HepG2 (cell line): ENCODE measurements at places on chromosomes 11 and 22. TPM values are rescaled to one million over a fixed set of nuclear protein-coding genes. Genes with fewer than 3 reads are reported as not detected.

DNA sequence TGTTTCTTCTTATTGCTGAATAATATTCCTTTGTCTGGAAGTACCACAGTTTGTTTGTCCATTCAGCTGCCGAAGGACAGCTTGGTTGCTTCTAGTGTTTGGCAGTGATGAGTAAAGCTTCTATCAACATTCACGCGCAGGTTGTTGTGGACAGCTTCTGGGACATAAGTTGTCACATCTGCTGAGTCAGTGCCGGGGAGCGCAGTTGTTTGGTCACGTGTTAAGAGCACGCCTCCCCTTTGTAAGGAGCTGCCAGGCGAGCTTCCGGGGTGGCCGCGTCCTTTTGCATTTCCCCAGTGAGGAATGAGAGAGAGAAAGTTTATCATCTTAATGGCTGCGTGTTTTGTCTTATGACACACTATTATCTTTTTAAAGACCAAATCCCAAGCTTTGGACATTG, 30.3 kb downstream of the SAMM50 start:
- H3K27ac ChIP-seq, result no peak overlapping the region
- no peak overlapping the region for H3K4me3 ChIP-seq

- H3K4me3 ChIP-seq, result no peak overlapping the region
- no peak for DNase-seq
- H3K27me3 ChIP-seq, result 0 out of 2 replicates have a peak, but pooled peaks cover 2% of the 10 kb centered on the region
- 0 out of 2 replicates have a peak, but pooled peaks cover 7% of the 10 kb centered on the region for H3K4me1 ChIP-seq
- peaks cover 21% of the 10 kb centered on the region; the same call in 2 of the 3 replicates for H3K36me3 ChIP-seq
Observed at GRCh38 chr11:118898400-118899295, 15.0 kb downstream of the CXCR5 start.

- H3K36me3 ChIP-seq, result no peaks in the 10 kb centered on the region
- no peaks in the 10 kb centered on the region for H3K27me3 ChIP-seq
- no peak overlapping the region for H3K27ac ChIP-seq
- H3K4me3 ChIP-seq, result no peak overlapping the region
Observed at GRCh38 chr11:111419641-111420327, 40.7 kb upstream of the POU2AF1 start.

DNA sequence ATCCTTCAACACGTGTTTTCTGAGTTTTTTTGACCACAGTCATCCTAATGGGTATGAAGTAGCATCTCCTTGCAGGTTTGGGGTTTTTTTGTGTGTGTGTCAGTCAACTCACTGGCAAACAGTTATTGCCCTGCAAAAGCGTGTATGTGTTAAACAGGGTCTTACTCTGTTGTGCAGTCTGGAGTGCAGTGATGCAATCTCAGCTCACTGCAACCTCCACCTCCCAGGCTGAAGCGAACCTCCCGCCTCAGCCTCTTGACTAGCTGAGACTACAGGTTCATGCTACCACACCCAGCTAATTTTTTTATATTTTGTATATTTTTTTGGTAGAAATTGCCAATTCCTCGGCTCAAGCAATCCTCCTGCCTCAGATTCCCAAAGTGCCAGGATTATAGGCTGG, 15.4 kb downstream of the CELSR1 start:
- peaks cover 16% of the 10 kb centered on the region for H3K4me1 ChIP-seq
- H3K27me3 ChIP-seq, result peaks cover 3% of the 10 kb centered on the region; the same call in 1 of the 2 replicates

DNA sequence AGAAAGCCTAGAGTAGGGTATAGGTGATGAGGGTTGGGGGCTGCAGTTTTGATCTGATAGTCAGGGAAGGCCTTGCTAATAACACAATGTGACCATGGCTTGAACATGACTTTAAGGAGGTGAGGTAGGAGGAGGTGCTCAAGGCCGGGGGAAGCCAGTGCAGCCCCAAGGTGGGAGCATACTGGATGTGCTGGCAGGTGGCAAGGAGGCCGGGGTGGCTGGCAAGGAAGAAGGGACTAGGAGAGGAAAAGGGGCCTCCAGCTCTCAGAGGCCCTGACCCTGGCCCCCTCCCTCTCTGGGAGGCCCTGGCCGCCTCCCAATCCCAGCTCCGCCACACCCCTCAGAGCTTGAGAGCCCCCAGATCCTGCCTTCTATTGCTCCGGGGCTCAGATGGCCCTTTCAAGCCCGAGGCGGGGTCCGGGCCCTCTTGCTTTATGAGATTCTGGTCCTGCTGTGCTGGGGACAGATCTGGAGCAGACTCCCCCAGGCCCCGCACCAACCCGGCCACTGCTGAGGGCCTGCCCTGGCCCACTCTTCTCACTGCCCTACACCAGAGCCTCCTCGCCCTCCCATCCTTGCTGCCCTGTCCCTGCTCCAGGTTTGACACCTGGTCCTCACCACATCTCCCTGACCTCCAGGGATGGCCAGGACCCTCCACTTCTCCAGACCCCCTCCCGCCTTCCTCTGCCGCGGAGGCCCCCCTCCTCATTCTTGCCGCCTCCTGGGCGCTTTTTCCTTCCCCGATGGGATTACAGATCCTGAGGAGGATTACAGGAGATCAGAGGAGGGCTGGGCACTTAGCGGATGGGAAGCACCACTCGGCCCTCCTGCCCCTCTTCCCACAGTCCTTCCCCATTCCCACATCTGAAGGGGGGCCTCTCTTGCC, 1.8 kb downstream of the PITPNM1 start:
- no peak for DNase-seq
- peaks cover 29% of the 10 kb centered on the region for H3K4me1 ChIP-seq
- no peaks in the 10 kb centered on the region for H3K36me3 ChIP-seq
- H3K4me3 ChIP-seq, result peak overlapping the region; percentile 91; the same call in 1 of the 2 replicates
- H3K27ac ChIP-seq, result no peak overlapping the region
- no peaks in the 10 kb centered on the region for H3K27me3 ChIP-seq

DNA sequence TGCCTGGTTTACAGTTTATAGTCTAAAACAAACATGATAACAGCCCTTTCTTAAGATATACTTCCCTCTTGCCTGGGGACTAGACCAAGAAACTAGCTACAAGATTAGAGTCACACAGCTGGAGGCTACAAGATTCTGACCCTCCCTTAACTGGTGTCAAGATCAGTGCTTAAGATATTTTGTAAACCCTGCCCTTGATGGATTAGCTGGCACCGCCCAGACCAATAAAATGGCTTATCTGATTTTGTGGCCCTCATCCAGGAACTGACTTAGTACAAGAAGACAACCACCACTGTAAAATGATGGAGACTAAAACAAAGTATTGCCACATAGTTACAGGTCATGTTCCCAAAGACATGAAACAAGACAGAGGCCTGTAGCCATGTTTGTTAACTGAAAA, 53.4 kb downstream of the FAM181B start:
- H3K36me3 ChIP-seq, result no peaks in the 10 kb centered on the region
- no peaks in the 10 kb centered on the region for H3K27me3 ChIP-seq
- no peak overlapping the region for H3K4me3 ChIP-seq
- H3K27ac ChIP-seq, result no peak overlapping the region
- no peak for DNase-seq
- H3K4me1 ChIP-seq, result no peaks in the 10 kb centered on the region

KBTBD4 gene
- total RNA-seq, result 12.8 and 16.3 TPM in 2 replicates

DNA sequence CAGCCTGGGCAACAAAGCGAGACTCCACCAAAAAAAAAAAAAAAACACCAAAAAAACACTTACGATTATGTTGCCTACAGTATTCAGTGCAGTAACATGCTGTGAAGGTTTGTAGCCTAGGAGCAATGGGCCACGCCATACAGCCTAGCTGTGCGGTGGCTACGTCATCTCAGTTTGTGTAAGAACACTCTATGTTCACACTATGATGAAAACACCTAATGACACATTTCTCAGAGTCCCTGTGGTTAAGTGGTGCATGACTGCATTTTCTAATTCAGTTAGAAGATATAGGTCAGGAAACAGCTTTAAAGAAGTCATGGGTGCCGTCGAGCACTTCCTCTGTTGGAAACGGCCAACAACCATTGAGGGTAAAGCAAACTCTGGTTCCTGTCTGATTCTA, 75.7 kb upstream of the ANO1 start:
- H3K27me3 ChIP-seq, result peaks cover 5% of the 10 kb centered on the region; the same call in 1 of the 3 replicates
- no peak overlapping the region for H3K4me3 ChIP-seq
- H3K27ac ChIP-seq, result no peak overlapping the region
- H3K4me1 ChIP-seq, result no peaks in the 10 kb centered on the region
- no peaks in the 10 kb centered on the region for H3K36me3 ChIP-seq
- no peak for DNase-seq

DNA sequence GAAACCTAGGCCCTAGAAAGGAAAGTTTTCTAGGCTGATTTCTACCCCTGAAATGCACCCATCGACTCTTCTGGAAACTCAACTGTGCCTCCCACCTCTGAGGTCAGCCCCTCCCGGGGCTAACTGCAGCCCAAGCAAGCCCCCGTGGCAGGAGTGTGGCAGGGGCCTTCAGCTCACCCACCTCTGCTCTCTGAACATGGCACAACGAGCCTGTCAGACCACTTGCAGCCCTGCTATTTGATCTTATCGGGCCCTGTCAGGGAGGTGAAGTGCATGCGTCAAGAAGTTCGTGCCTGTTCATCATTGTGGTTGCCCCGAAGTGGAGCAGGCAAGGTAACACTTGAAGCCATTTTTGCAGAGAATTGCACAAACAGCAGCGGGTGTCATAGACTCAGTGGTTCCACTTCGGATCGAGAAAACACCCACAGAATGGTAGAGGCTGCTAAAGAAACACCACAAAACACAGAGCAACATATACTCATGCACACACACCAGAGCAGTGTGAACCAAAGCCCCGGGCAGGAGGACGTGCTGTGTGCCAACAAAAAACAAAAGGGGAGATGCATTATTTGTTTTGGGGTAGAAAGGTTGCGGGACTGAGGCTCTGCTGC, 262.7 kb downstream of the ETS1 start:
- H3K36me3 ChIP-seq, result no peaks in the 10 kb centered on the region
- no peak for DNase-seq
- no peak overlapping the region for H3K4me3 ChIP-seq
- peaks cover 15% of the 10 kb centered on the region; the same call in 2 of the 3 replicates for H3K27me3 ChIP-seq
- H3K4me1 ChIP-seq, result no peaks in the 10 kb centered on the region
- H3K27ac ChIP-seq, result no peak overlapping the region

LSP1 gene
- 0.29 and 1.00 TPM in 2 replicates for total RNA-seq

C1QTNF6 gene
- 1.5 and 2.7 TPM in 2 replicates for total RNA-seq

GRCh38 chr11:66920978-66921784, 37.0 kb downstream of the PC start:
- H3K27me3 ChIP-seq, result no peaks in the 10 kb centered on the region
- H3K36me3 ChIP-seq, result no peaks in the 10 kb centered on the region
- H3K4me1 ChIP-seq, result 0 out of 2 replicates have a peak, but pooled peaks cover 7% of the 10 kb centered on the region

DNA sequence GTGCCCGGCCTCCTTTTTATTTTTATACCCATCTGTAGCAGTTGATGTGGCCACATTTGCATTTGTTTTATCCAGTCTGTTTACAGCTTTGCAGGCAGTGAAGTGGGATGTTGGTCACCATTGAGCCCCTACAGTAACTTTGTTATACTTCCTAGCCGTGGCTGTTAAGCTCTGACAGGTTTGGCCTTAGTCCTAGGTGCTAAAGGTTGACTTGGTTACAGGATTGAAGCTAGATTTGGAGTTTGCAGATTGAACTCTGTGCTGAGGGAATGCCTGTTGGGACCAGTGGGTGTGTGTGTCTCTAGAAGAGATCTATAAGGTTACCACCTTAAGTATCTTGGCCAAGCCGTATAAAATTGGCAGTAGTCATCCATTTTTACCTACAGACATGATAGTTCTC, 91.2 kb downstream of the PPP6R3 start:
- no peaks in the 10 kb centered on the region for H3K4me1 ChIP-seq
- no peaks in the 10 kb centered on the region for H3K27me3 ChIP-seq
- no peak for DNase-seq
- H3K27ac ChIP-seq, result no peak overlapping the region

DNA sequence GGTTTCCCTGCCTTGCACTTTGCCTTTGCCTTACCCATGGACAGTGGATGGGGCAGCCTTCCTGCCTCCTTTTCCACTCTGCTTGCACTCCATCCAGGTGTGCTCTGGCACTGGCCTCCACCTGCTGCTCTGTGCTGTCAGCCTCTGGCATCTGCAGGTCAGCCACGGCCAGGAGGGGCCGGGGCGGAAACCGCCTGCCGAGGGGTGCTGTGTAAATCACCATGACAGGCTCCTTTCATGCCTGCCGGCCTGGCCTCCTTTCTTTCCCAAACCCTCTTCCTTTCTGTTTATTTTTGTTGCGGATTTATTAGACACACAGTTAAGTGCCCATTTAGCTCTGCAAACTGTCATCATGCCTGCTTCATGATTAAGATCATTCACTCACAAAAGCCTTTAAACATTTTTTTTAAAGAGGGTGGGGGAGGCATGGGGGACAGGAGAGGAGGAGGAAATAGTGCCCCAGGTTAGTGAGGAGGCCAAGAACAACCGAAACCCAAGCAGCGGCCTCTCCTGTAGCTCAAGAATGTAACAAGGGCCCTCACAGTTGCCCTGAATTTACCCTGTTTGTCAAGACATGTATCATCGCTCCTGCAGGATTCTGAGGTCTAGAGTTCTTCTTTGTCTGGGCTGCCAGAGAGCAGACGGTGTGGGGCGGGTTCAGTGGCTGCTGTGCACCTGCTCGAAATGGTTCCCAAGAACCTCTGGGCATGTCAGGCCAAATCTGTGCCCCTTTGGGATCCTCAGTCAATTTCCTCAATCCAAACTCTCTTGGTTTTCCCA, 83.3 kb downstream of the BARX2 start:
- peaks cover 24% of the 10 kb centered on the region; the same call in 2 of the 3 replicates for H3K27me3 ChIP-seq
- no peak overlapping the region for H3K4me3 ChIP-seq
- no peak for DNase-seq
- H3K36me3 ChIP-seq, result no peaks in the 10 kb centered on the region
- H3K27ac ChIP-seq, result no peak overlapping the region
- peaks cover 20% of the 10 kb centered on the region for H3K4me1 ChIP-seq

PGA5 gene
- not detected in 2 replicates for total RNA-seq

DNA sequence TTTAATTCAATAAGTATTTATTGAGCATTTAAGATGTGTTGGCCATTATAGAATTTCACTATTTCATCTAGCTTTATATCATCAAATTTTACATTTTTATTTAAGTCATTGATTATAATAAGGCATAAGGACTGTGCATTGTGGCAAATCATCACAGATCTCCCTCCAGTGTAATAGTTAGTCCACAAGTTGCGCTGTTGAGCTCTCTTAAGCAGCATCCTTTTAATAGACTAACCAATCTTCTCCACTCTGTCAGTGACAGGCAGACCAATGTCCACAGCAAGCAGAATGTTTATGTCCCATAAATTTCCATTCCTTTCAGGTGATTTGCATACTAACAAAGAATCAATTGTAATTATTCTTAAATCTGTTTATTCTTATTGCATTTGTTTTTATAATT, 595.3 kb upstream of the CCDC90B start:
- H3K4me3 ChIP-seq, result no peak overlapping the region
- no peaks in the 10 kb centered on the region for H3K36me3 ChIP-seq
- no peak overlapping the region for H3K27ac ChIP-seq
- no peak for DNase-seq
- H3K27me3 ChIP-seq, result no peaks in the 10 kb centered on the region

- no peak for DNase-seq
- H3K27ac ChIP-seq, result no peak overlapping the region
- H3K27me3 ChIP-seq, result peaks cover 36% of the 10 kb centered on the region; the same call in 2 of the 3 replicates
- H3K4me1 ChIP-seq, result no peaks in the 10 kb centered on the region
Observed at GRCh38 chr22:27788500-27789288, 12.9 kb downstream of the MN1 start.

GRCh38 chr11:113475160-113475761, at the start of gene DRD2:
Gene DRD2 (minus strand): TSS chr11:113475398. CDS start chr11:113424651, 50,747 bp downstream.
- no peaks in the 10 kb centered on the region for H3K4me1 ChIP-seq
- H3K36me3 ChIP-seq, result no peaks in the 10 kb centered on the region
- H3K27me3 ChIP-seq, result peaks cover 2% of the 10 kb centered on the region
- DNase-seq, result no peak
- no peak within 1 kb of the TSS for H3K4me3 ChIP-seq
- no peak within 1 kb of the TSS for H3K27ac ChIP-seq
